ENCODE measurements at places on chromosomes 12 and 14.
A peak's percentile ranks its signal among the peaks of the same experiment; 100 is the strongest.

DNA sequence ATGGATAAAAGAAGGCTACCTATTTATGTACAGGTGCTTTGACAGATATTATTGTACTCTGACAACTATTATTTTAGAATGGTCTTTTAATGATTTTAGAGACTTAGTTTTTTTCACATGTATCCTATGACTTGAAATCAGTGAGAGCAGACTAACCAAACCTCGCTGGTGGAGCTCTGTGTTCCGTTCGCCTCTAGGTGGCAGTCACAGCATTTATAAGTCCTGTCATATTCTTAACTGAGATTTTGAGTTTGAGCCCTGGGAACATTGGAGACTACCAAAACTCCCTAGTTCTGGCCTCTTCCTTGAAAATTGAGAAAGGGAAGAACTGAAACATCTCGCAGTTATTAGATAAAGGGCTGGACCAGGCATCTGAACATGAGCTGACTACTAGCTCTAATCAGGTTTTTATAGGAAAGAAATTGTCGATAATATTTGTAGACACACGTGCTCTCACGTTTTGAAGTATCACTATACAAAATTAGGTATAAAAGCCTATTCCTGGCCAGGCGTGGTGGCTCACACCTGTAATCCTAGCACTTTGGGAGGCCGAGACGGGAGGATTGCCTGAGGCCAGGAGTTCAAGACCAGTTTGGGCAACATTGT lies 48.3 kb downstream of the TTLL5 start:
- DNase-seq: peak; percentile 61

- DNase-seq: no peak
Measured at GRCh38 chr12:71958457-71958856, 19.8 kb downstream of the TPH2 start.

GRCh38 chr12:51442324-51442723 lies 17.7 kb downstream of the SLC4A8 start:
- no peak for DNase-seq

DNA sequence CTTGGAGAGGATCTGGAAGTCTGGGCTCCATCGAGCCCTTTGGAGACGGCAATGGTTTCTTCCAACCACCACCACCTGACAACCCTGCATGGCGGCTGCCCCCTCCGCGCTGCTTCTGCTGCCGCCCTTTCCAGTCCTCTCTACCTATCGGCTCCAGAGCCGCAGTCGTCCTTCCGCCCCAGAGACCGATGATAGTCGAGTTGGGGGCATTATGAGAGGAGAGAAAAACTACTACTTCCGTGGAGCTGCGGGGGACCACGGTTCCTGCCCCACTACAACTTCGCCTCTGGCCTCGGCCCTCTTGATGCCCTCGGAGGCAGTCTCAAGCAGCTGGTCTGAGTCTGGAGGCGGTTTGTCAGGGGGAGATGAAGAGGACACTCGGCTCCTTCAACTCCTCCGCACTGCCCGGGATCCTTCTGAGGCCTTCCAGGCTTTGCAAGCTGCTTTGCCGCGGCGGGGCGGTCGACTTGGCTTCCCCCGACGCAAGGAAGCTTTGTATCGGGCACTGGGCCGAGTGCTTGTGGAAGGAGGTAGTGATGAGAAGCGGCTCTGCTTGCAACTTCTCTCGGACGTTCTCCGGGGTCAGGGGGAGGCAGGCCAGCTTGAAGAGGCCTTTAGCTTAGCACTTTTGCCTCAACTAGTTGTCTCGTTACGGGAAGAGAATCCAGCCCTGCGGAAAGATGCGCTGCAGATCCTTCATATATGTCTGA lies 499 bp downstream of the TOGARAM1 start:
- DNase-seq: no peak

GRCh38 chr12:90959538-90960139 lies 4.7 kb upstream of the CCER1 start:
- no peak for DNase-seq

DNA sequence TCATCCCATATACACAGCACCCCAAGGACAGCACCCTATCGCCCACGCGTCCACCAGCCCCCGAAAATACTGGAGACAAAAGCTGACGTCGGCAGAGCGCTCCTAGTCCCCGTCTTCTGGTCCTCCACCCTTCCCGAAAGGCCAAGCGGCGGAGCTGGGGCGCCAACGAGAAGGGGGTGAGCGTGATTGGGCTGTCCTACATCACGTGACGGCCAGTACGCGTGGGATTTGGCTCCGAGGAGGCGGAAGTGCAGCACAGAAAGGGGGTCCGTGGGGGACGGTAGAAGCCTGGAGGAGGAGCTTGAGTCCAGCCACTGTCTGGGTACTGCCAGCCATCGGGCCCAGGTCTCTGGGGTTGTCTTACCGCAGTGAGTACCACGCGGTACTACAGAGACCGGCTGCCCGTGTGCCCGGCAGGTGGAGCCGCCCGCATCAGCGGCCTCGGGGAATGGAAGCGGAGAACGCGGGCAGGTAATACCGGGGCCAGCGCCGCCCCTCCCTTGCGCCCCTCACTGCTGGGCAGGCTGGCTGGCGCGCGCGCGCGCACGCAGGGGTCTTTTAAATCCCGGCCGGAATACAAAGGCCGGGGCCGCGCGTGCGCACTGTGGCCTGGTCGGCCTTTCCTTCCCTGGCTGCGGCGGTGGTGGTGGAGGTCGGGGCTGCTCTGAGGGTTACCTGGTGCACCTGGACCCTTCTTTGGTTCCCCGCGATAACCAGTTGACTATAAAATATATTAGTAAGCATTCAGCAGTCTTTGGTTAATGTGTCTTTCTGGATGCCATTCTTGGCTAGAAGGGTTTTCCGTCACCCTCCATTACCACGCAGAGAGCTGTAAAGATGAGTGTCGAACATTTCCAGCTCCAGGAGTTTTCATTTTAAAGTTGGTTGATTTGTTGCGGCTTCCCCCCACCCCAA lies at the start of gene TDG:
Gene TDG (plus strand): TSS at position 283 of the 915 bp plus-strand sequence. CDS start 166 bp downstream, at position 449.
- DNase-seq: peak; percentile 99

DNA sequence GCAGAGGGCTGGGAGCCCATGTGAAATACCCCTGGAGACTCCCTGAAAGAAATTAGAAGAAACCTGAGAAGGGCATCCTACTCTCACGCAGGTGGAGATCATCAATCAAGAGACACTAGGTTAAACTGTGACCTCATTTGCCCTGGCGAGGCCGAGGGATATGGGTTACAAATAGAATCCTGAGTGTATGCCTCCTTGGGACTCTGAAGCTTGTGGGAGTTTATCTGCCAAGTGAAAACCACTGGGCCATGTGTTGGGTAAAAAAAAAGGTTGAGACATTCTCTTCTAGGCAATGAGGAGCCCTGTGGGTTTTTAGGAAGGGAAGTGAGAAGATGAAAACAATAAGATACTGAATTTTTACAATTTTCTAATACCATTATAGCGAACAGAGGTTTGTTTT lies 160.7 kb upstream of the ARID2 start:
- DNase-seq: no peak

DNA sequence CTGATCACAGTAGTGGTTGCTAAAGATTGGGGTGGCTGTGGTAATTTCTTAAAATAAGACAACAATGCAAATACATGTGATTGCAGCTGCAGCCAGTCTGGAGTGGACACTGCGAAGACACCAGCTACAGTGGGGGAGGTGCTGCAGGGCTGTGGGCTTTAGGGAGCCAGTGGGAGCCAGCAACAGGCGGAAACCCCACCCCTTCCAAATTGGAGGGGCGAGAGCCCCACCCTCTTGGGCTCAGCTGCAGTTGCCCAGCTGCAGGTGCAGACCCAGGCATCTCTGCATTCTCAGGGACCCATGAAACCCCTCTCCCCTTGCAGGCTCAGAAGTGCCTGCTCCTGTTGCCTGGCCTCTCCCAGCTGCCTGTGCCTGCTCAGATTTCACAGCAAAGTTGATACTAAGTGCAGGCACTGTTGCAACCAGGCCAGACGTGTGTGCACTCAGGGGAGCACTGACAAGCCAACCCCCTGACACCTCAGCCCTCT lies 104.8 kb downstream of the MYF5 start:
- DNase-seq: no peak

DNA sequence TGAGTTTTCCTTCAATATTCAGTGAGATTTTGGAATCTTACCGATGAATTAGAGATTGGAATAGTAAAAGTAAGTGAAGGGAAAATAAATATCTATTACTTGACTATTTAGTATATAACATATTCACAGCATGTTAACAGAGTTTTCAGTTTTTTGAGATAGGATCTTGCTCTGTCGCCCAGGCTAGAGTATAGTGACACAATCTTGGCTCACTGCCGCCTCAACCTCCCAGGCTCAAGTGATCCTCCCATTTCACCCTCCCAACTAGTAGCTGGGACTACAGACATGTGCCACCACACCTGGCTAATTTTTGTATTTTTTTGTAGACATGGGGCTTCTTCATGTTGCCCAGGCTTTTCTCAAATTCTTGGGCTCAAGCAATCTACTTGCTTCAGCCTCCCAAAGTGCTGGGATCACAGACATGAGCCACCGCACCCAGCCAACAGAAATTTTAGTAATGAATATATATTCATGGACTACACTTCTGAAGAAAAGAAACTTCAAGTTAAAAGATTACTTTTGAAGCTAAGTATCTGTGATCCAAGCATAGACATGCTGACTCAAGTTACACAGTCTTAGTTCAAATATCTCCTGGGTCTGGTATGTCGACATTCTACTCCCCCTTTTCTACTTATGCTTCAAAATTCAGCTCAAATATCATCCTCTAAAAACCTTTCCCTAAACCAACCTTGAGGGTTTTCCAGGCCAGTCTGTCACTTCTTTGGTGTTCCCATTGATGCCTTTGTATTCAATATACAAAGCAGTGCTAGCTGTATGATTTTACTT lies 13.8 kb downstream of the UBE2N start:
- no peak for DNase-seq

DNA sequence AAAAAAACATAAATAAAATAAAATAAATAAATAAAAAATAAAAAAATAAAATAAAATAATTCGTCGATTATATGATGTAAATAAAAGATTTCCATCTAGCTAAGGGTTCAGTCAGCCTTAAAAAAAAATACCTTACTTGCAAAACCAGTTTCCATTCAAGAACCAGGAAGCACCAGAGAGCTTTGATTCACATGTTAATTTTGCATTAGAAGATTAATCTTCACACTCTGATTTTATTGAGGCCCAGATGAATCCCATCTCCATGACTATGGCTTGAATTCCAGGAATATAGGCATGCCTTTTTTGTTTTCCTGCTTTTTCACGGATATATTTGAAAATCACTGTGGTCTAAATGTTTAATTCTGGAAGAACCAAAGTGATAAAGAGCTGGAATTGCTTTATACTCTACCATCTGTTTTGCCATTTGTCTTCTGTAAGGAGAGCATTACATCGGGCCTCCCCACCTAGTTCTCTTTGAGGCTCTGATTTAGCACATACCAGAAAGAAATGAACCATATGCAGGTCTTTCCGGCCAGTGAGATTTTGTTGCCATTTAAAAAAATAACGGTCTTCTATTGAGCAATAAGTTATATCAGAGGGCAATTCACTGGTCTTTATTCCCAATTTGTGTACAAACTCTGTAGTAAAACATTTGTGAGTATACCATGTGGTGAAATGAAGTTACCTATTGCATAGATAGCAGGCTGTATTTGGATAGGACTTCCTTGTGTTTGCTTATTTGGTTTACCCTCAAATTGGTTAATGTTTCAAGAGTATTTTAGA lies 175.5 kb downstream of the AEBP2 start:
- DNase-seq: no peak

DNA sequence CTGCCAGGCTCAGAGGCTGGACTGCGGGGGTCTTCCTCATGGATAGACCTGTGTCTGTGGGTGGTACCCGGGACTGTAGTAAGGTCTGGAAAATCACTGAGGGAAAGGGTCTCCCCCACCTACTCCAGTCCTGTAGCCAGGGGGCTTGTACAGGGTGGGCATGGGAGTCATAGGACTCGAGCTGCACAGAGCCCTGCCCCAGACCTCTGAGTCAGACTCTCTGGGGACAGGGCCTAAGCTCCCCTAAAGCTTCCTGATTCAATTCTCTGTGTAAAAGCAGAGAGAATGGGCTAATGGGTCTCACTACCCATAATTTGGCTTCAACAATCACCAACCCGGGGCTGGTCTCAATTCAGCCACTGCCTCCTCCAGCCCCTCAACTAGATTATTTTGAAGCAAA lies 27.0 kb downstream of the LRTM2 start:
- DNase-seq: no peak

DNA sequence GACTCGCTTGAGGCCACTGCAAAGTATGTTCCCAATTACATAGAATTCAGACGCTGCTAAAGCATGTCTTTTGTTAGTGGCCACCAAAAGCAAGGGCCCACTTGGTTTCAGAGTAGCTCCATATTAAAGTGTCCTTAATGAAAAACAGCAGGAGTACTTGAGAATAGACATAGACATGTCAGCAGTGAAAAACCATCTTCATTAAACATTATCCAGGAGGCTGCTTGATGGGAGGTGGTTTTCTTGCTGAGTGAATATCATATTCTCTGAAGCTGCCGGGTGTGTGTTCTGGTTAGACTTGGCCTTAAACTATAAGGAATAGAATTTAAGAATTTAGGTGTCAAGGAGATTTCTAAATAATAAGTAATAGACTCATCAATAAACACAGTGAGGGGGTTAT lies 79.5 kb upstream of the CCDC198 start:
- DNase-seq: no peak

DNA sequence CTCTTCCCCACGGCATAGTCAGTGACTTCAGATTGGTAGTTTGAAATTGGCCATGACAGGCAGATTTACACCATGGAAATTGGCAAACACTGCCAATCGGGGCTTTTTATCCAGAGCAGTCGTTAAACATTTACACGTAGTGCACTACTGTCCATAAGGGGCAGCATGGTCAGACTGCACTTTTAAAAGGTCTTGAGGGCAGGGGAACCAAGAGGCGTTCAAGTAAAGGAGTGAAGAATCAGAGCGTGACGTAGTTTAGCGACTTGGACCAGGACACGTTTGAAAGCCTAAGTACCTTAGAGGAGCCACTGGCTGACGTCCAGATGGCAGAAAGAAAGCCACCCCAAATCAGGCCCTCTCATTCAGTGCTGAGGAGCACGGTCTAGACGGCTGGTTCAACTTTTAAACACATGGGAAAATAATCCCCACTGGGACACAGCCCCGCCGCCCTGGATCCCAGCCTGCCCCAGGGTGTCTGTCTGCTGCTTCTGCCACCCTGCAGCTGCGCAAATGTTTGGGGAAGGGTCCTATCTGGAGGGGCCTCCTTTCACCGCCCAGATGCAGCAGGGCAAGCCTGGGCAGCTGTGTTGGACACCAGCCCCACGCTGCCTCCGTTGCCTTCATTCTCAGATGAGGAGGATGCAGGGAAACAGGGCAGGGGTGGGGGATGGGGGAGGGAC lies 52.5 kb upstream of the PPP2R5C start:
- no peak for DNase-seq

- DNase-seq: no peak
Measured at GRCh38 chr12:90672081-90672480, 282.9 kb downstream of the CCER1 start.

Data from ELF-1 (cell line).